ENCODE measurements at places on chromosomes 4 and X. TPM values are rescaled to one million over a fixed set of nuclear protein-coding genes. Genes with fewer than 3 reads are reported as not detected.

Gene MCF2
- not detected for total RNA-seq

Gene TMSB15A
- 0.88 TPM for total RNA-seq

GRCh38 chr4:74473155-74473811, 28.3 kb downstream of the AREG start:
- DNase-seq = no peak

GRCh38 chr4:3176367-3177229, 72.4 kb upstream of the MSANTD1 start:
- DNase-seq = no peak

Gene RAB41
- total RNA-seq = not detected

DNA sequence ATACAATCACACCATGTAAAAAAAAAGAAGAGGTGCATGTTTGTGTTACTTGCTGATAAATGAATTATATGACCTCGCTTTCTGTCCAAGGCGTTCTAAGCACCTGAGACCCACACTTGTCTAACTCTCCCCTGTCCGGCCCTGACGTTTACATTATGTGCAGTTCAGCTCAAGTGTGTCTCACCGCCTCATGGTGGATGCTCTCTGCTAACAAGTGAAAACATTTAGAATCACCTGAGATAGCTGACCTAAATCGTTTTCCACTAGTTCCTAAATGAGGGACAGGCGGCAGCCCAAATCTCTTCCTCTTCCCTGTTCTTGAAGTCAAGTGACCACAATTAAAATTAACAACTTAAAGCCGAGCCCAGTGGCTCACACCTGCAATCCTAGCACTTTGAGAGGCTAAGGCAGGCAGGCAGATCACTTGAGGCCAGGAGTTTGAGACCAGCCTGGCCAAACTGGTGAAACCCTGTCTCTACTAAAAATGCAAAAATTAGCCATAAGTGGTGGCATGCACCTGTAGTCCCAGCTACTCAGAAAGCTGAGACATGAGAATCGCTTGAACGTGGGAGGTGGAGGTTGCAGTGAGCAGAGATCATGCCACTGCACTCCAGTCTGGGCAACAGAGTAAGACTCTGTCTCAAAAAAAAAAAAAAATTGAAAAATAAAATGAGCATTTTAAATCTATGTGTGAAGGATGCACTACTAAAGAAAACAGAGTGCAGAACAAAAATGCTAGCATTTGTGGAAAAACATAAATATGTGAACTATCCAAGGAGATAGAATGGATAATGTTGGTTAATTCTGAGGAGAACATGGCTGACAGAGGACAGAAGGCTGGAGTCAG, 3.9 kb upstream of the TIFA start:
- no peak for DNase-seq

GRCh38 chr4:8475751-8476575, 35.4 kb downstream of the TRMT44 start:
- DNase-seq = no peak

Gene PGAM4
- total RNA-seq = not detected

Gene PAGE4
- 77.2 TPM for total RNA-seq

GRCh38 chrX:81202943-81203342, 1.0 kb downstream of the SH3BGRL start:
- DNase-seq = no peak

DNA sequence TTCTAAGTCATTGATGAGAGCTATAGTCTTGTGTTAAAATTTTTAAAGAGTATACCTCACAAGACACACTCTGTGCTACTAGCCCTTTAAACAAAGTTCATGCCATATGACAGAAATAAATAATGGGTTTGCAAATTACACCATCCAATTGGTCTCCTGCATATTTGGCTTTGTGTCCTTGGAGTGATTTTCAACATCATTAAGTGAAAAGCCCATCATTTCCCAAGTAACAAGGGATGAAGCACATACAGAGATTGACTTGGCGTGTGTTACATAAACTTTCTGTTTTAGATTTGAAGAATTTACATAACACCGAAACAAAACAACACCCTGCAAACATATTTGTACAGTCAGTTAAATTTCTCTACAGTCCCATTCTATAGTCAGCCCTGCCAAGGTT, 216.9 kb upstream of the NEIL3 start:
- no peak for DNase-seq

Gene HS6ST2
- total RNA-seq = 9.7 TPM

GRCh38 chrX:8273451-8273895, 102.4 kb upstream of the VCX2 start:
- no peak for DNase-seq

Gene FHIP1A
- 2.6 TPM for total RNA-seq

Gene CCDC120
- total RNA-seq = 4.1 TPM

DNA sequence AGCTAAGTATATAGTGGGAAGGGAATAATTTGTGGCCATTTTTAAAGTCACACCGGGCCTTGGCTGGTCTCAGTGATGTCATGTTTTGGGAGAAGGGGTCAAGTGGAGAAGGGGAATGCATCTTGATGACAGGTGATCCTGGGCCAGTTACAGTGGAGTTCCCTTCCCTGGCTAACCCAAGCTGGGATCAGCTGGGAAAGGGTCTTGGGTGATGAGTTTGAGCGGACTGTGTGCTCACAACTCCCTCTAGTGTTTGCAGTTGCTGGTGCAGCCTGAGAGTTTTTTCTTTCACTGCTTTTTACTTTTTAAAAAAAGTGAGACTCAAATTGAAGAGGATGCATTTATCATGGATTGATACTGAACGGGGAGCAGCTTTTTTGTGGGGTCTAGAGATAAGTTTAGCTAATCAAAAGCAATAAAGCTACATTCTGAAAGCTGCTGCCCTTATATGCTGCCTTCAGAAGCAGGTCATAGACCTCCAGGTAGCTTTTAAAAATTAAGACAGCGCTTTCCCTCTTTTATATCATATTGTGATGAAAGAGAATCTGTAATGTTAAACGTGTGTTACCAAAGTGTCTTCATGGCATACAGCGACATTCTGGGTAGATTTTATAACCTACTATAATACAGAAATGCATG, 164.7 kb downstream of the DCLK2 start:
- peak; percentile 23 for DNase-seq

- no peak for DNase-seq
Observed at GRCh38 chrX:13875572-13875971, 58.7 kb upstream of the GPM6B start.

Gene MPC1L
- not detected for total RNA-seq

Gene NUP62CL
- not detected for total RNA-seq

All from uterus (tissue), 4 donors.